ENCODE measurements at places on chromosomes 13 and 19. TPM values are rescaled to one million over a fixed set of nuclear protein-coding genes. Genes with fewer than 3 reads are reported as not detected.

- DNase-seq = no peak
Observed at GRCh38 chr13:73722120-73722519, 412.1 kb downstream of the KLF12 start.

DNA sequence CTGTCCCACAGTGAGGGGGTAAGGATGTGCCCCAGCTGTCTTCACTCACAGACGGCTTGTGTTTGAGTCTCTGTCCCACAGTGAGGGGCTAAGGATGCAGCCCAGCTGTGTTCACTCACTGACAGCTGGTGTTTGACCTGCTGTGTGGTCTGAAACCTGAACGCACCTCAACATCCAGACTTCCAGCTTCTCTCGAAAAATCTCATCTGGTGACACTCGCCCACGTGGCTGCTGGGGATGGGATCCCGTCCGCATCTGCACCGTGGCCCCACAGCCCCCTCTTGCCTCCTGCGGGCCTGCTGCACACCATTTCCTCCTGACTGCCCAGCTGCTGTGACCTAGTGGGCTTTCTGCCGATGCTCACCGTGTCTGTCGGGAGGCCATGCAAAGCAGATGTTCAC is 27.3 kb downstream of the CHAF1A start:
- no peak for DNase-seq

GRCh38 chr19:19094513-19094912 is 30.7 kb downstream of the SLC25A42 start:
- no peak for DNase-seq

DNA sequence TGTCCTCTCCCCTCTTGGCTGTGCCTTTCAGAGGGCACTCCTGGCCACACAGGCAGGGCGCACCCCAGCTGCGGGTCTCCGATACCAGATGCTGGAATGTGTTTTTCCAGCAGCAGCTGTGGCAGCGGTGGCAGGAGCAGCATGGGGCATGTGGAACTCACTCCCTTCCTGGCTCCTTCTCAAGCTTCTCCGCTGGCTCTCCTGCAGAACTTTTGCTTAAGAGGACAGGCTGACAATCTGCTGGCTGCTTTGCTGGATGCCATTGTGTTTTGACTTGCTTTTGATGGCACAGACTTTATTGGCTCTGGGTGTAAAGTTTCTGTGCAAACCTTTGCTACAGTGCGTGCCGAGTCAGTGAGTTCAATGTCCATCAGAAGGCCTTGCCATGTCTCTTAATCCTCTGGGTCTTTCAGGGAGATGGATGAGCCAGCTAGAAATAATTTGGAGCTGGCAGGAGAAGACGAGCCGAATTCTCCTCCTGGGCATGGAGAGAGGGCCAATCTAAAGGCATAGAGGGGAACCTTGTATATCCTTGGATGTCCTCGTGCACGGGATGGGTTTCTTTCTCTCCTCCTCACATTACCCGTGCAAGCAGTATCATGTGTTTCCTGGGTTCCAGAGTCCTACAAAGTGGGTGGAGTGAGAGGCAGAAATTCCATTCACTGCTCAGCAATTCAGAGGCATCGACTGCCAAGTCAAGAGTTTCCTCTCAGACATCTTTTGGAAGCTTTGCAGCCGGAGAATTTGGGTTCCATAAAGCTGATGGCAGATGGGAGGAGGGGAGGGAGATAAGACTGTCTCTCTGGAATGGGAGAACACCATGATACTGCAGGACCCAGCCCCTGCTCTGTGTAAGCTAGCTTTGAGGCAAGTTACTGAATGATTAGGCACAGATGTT is 231.2 kb downstream of the FGF9 start:
- no peak for DNase-seq

Gene TMED1
- 12.8 TPM for total RNA-seq
